Hair follicle dermal papilla cell (primary cell): ENCODE measurements at places on chromosomes 3 and 15. TPM values are rescaled to one million over a fixed set of nuclear protein-coding genes. Genes with fewer than 3 reads are reported as not detected.

LRRIQ4 gene
- 0.16 and 0.36 TPM in 2 replicates for total RNA-seq

PPP1R14D gene
- not detected in 2 replicates for total RNA-seq

CYP11A1 gene
- 0.36 and 0.81 TPM in 2 replicates for total RNA-seq

ACAD11 gene
- total RNA-seq: 140 and 228 TPM in 2 replicates
